Sciatic nerve (tissue), 2 donors: ENCODE measurements at places on chromosomes 2 and 18.

GRCh38 chr2:70927138-70927537 lies 8.6 kb upstream of the ATP6V1B1 start:
- no peak for DNase-seq

GRCh38 chr2:39730685-39731302 lies 48.3 kb downstream of the THUMPD2 start:
- DNase-seq, result no peak

GRCh38 chr2:160317181-160318099 lies 117.4 kb upstream of the ITGB6 start:
- DNase-seq, result no peak

GRCh38 chr2:11813951-11814350 lies 67.5 kb downstream of the LPIN1 start:
- DNase-seq, result no peak

DNA sequence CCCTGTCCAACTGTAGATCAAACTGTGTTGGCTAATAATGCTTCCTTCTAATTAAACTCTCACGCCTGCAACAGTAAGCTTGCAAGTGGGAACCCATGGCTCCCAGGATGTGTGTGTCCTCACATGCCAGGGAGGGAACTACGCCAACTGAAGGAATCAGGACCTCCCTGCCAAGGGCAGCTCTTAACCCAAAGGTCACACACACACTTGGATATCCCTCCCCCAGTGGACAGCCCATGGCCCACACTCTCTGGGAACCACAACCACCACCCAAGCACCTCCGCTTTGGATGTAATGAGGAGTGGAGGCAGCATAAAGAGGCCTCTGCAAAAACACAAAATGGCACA lies 102.1 kb downstream of the CRACDL start:
- DNase-seq, result no peak

- peak; percentile 76 for DNase-seq
These were observed 411.7 kb downstream of the DSEL start for GRCh38 chr18:67104700-67105284.
